ENCODE measurements at places on chromosomes 3 and 15. TPM values are rescaled to one million over a fixed set of nuclear protein-coding genes. Genes with fewer than 3 reads are reported as not detected.

KBTBD8 gene
- polyA plus RNA-seq, result 1.2 TPM

DNA sequence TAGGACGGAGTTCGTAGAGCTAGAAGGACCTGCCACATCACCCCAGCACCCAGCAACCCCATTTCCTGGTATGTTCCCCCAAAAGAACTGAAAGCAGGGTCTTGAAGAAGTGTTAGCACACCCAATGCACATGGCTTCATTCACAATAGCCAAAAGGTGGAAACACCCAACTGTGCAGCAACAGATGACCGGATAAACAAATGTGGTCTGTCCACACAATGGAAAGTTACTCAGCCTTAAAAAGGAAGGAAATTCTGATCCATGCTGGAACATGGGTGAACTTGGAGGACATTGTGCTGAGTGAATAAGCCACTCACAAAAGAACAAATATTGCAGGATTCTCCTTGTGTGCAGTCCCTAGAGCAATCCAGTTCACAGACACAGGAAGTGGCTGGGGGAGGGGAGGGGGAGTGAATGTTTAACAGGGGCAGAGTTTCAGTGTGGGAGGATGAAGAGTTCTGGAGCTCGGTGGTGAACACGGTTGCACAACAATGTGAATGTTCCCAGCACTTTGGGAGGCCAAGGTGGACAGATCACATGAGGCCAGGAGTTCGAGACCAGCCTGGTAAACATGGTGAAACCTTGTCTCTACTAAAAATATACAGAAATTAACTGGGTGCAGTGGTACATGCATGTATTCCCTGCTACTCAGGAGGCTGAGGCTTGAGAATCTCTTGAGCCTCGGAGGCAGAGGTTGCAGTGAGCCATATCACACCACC, 157.5 kb downstream of the NUP210 start:
- no peak for DNase-seq

- no peak for DNase-seq
Observed at GRCh38 chr3:132622148-132622547, 25.1 kb downstream of the ACKR4 start.

DNA sequence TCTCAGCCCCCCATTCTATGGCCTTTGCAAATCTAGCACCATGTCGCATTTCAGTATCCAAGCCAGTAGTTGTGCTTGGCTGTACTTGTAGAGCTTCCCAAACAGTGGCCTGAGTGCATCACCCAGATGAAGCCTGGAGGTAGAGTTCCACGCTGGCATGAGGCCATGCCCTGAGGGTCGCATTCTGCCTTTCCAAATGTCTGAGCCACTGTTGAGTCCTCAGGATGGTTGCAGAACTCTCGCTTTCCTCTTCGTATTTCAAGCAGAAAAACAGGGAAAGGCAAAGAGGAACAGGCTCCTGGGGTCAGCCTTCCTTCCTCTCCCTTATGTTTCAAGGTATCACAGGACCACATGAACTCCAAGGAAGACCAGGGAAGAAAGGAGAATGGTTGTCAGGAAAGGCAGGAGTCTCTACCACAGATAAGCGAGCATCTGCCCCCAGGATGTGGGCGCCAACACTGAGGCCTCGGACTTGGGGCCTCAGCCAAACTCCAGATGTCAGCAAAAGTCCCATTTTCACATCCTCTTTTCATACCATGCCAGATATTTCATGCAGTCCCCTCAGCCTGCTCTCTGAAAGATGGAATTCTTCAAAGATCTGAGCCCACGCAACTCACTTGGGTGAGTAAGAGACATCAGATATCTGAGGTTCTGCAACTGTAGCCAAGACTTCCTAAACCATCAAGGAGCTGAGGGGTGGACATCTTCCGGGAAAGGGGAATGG, 19.4 kb upstream of the PRR20G start:
- no peak for DNase-seq
